ENCODE measurements at places on chromosomes 1 and 21.

- no peak overlapping the region for H3K4me3 ChIP-seq
- no peaks in the 10 kb centered on the region for H3K27me3 ChIP-seq
- H3K4me1 ChIP-seq = no peaks in the 10 kb centered on the region
- H3K27ac ChIP-seq = no peak overlapping the region
- peak; percentile 52 for DNase-seq
Observed at GRCh38 chr21:44529011-44529421, 11.0 kb downstream of the KRTAP10-1 start.

DNA sequence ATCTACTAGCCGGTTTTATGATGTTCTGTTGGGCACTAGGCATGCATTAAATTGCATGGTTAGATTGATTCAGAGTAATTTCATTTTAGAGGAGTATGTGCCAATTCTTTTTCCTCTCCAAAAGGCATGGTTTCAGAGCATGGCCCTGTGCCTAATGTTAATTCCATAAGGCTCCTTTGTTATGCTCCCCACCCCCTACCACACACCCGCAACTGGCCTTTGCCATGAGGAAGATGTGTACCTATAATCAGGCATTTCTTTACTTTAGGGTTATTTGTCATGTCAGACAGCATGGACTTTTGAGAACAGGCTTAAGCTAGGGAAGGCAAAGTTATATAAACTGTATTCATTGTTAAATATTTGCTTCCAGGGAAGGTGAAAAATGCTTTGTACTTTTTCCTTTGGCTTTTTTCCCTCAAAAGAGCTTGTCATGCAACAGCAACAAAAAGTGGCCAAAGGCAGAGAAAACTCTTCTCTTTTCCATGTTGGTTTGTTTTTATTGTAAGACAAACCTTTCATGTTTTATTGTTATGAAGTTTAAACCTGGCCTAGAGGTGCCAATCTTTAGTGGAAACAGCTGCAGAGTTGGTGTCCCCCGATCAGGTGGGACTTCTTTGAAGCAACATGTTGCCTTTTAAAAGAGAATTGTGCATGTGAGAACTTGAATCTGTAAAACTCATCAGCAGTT lies 24.3 kb upstream of the NBL1 start:
- no peak for DNase-seq
- H3K36me3 ChIP-seq = peaks cover 13% of the 10 kb centered on the region
- no peaks in the 10 kb centered on the region for H3K4me1 ChIP-seq
- H3K27me3 ChIP-seq = no peaks in the 10 kb centered on the region

- H3K36me3 ChIP-seq = peaks cover 15% of the 10 kb centered on the region
- DNase-seq = peak; percentile 50
- no peak overlapping the region for H3K27ac ChIP-seq
- no peaks in the 10 kb centered on the region for H3K4me1 ChIP-seq
Observed at GRCh38 chr1:230286890-230287269, 139.3 kb downstream of the PGBD5 start.

DNA sequence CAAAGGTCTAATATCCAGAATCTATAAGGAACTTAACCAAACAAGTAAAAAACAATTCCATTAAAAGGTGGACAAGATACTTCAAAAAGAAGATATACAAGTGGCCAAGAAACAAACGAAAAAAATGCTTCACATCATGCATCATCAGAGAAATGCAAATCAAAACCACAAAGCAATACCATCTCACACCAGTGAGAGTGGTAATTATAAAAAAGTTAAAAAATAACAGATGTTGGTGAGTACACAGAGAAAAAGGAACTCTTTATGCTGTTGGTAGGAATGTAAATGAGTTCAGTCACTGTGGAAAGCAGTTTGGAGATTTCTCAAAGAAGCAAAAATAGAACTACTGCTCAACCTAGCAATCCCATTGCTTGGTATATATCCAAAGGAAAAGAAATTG lies 218.6 kb downstream of the SLC44A5 start:
- H3K4me3 ChIP-seq = no peak overlapping the region
- no peaks in the 10 kb centered on the region for H3K36me3 ChIP-seq
- H3K4me1 ChIP-seq = no peaks in the 10 kb centered on the region
- H3K27ac ChIP-seq = no peak overlapping the region

DNA sequence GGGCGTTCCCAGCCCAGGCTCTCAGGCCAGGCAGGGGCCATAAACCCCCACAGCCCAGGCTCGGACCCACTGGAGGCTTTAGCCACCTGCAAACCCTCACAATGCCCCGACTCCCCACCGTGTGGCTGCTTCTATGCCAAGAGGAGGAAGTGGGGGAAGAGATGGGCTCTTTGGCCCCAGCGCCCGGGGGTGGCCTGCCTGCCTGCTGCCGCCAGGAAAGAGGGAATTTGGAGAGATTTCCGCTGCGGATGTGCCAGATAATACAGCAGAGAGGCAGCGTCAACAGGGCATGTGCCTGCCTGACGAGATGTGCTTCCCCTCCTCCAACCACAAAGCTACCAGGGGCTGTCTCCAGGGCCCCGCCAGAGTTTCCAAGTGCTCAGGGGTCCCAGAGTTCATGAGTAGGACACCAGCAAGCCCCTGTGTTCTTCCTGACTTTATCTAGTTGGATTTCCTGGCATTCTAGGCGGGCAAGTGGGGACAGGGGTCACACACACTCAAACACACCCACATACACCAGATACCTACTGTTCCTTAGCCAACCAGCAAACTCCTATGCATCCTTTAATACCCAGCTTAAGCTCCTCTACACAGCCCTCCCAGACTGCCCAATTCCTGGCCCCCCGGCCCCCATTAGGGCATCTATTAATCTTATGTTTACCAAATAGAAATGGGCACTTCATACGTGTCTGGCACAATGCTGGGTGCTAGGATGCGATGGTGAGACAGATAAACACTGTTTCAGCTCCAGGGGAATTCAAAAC lies 14.1 kb downstream of the EPHA2 start:
- peaks cover 20% of the 10 kb centered on the region for H3K36me3 ChIP-seq
- H3K27ac ChIP-seq = peak overlapping the region; percentile 77
- H3K4me1 ChIP-seq = peaks cover 34% of the 10 kb centered on the region
- no peaks in the 10 kb centered on the region for H3K27me3 ChIP-seq
- H3K4me3 ChIP-seq = peak overlapping the region; percentile 33

DNA sequence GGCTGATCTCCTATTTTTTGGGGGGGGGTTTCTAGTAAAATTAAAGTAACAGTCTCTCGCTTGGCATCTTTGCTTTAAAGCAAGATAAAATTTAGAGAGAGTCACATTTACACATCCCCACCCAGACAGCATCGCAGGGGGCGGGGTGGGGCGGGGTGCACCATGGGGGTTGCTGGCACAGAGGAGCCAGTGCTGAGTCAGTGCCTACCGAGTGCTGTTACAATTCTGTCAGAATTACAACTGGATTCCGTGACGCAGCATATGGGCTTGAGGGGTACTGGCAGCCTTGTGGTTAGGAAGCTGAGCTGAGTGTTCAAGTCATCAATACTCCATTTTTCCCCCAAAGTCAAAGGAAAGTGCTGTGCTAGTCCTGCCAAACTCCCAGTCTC lies 175.9 kb downstream of the PRDM16 start:
- H3K36me3 ChIP-seq = peaks cover 20% of the 10 kb centered on the region
- no peaks in the 10 kb centered on the region for H3K27me3 ChIP-seq
- peak overlapping the region; percentile 5 for H3K27ac ChIP-seq
- DNase-seq = no peak
- no peak overlapping the region for H3K4me3 ChIP-seq

DNA sequence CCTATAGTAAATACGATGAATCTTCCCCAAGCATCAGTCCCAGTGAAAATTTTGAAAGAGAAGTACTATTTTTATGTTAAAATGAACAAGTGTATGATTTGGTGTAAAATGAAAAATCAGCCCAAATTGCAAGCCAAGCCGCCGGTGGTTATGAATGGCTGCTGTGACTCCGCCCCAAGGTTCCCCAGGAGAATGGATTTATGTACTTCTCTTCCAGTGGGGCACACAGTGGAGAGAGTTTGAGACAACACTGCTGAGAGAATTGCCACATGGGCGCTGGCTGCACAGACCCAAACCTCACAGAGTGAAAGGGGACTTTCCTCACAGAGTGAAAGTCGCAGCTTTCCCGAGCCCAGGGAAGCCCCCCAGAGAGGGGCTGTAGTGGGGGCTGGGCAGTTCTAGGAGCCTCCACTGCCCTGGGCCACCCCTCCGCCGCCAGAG lies 24.0 kb downstream of the CDK18 start:
- H3K4me3 ChIP-seq = no peak overlapping the region
- peaks cover 20% of the 10 kb centered on the region for H3K36me3 ChIP-seq
- H3K27me3 ChIP-seq = no peaks in the 10 kb centered on the region
- no peak overlapping the region for H3K27ac ChIP-seq
- peaks cover 2% of the 10 kb centered on the region for H3K4me1 ChIP-seq
- DNase-seq = no peak

DNA sequence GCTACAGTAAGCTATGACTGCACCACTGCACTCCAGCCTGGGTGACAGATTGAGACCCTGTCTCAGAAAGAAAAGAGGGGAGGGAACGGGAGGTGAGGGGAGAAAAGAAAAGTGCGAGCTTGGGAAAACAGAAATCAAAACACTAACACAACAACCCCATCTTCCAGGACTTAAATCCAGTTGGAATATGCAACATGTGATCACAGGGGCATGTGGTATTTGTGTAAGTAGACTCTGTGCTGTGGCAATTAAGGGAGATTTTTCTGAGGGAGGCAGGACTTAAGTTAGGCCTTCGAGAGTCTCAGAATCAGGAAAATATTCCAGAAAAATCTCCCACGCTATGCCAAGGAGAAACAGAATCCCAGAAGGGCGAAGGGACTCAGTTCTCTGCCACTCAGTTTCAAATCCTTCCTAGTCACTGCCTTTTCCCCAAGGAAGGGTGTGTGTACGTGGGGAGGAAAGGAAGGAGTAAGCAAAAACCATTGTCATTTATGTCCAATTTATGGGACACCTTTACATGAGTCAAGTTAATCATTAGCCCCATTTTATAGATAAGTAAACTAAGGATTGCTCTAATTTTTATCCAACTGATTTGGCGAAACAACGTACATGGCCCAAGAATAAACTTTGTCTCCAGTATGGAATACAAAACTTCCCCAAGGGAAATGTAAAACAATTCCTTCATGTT lies 12.3 kb downstream of the ID3 start:
- peak overlapping the region; percentile 34 for H3K27ac ChIP-seq
- H3K36me3 ChIP-seq = no peaks in the 10 kb centered on the region
- peaks cover 11% of the 10 kb centered on the region for H3K4me1 ChIP-seq

DNA sequence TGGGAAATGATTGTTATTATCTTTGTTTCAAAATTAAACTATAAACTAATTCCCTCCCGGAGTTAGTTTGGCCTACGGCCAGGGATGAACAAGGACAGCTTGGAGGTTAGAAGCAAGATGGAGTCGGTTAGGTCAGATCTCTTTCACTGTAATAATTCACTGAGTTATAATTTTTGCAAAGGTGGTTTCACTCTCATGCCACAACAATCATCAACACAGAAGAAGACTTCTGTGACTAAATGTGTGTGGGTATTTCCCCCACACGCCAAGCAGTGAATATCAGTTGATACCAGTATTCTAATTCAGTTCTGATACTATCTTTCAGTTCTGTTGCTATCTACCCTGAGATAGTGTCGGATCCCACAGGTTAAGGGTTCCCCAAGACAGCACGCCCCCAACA lies 215.1 kb downstream of the S1PR1 start:
- H3K4me3 ChIP-seq = no peak overlapping the region
- H3K36me3 ChIP-seq = no peaks in the 10 kb centered on the region
- no peaks in the 10 kb centered on the region for H3K4me1 ChIP-seq

DNA sequence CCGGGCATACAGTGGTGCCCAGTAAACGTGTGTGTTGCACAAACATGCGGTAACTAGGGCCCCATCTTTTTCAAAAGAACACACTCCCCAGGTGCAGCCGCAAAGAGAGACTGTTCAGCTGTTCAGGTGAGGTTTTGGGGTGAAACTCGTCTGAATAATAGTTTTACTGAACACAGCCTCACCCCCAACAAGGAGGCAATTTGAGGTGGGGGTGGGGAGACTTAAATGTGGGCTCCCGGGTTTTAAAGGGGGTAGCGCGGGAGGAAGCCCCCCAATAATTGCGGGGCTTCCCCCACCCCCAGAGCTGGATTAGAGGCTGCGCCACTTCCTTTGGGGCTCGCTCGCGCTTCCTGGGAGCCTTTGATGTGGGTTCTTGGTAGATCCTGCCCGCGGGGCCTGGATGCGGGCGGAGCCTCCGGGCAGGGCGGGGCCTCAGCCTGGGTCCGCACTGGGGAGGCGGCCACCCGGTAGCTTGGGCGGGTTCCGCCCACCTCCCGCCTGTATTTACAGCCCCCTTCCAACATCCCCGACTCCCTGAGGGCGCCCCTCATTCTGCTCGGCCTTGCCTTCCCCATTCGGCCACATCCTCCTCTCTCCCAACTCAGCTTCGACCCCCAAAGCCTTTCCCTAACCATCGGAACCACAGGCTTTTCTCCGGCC lies 6.4 kb upstream of the EPHA2 start:
- no peak overlapping the region for H3K27ac ChIP-seq
- H3K4me3 ChIP-seq = no peak overlapping the region
- H3K4me1 ChIP-seq = no peaks in the 10 kb centered on the region
- H3K27me3 ChIP-seq = no peaks in the 10 kb centered on the region
- no peaks in the 10 kb centered on the region for H3K36me3 ChIP-seq

- H3K36me3 ChIP-seq = no peaks in the 10 kb centered on the region
- no peaks in the 10 kb centered on the region for H3K4me1 ChIP-seq
- no peaks in the 10 kb centered on the region for H3K27me3 ChIP-seq
Observed at GRCh38 chr1:40003156-40004093, 37.1 kb upstream of the CAP1 start.

- no peak overlapping the region for H3K4me3 ChIP-seq
- H3K27ac ChIP-seq = peak overlapping the region; percentile 9
- no peaks in the 10 kb centered on the region for H3K27me3 ChIP-seq
- H3K4me1 ChIP-seq = no peaks in the 10 kb centered on the region
Observed at GRCh38 chr1:180926164-180926981, 13.7 kb downstream of the KIAA1614 start.

DNA sequence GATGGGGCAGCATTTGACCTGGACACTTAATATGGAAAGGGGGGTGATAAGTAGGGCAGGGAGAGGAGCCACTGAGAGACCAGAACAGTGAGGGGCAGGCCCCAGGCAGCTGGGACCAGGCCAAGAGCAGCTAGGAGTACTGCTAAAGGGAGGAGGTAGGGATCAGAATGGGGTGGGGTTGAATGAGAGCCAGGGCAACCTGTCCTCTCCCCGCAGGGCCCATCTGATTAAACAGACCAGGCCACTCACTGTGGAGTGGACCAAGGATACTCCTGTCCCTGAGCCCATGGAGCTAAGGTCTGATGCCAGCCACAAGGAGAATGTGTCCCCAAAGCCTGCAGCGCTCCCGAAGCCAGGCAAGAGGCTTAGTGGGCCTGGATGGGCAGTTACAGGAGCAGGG lies 2.1 kb downstream of the C1orf167 start:
- peaks cover 10% of the 10 kb centered on the region for H3K27me3 ChIP-seq
- H3K27ac ChIP-seq = no peak overlapping the region
- H3K36me3 ChIP-seq = no peaks in the 10 kb centered on the region
- H3K4me1 ChIP-seq = no peaks in the 10 kb centered on the region

Measured in ascending aorta (tissue), 2 donors.